IMR-90 (cell line): ENCODE measurements at places on chromosomes 4 and X.

GRCh38 chr4:128366212-128366611 lies 78.6 kb upstream of the PGRMC2 start:
- no peak for DNase-seq

DNA sequence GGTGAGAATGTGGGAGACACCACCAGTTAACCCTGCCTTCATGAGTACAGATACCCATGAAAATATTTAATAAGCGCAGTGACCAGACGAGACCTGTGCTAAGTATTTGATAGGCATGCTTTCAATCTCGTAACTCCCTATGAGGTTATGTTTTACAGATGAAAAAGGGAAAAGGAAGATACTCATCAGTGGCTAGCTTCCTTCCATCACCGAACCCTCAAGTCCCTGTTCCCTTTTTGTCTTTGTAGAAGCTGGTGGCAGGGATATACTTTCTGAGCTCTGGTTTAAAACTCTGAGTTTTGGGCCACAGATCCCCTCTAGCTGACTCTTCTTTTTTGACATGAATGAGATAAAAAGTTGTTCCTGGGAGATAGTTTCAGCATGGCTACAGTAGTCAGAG lies 26.3 kb downstream of the AFF1 start:
- DNase-seq = no peak

- DNase-seq = peak; percentile 64
Observed at GRCh38 chrX:17500145-17500579, 125.2 kb downstream of the NHS start.

- peak; percentile 55 for DNase-seq
Observed at GRCh38 chrX:155048977-155049619, 21.8 kb downstream of the CMC4 start.

- no peak for DNase-seq
Observed at GRCh38 chrX:41339148-41339547, 5.2 kb downstream of the DDX3X start.

GRCh38 chr4:119493419-119493818 lies 135.2 kb downstream of the PDE5A start:
- DNase-seq = no peak

GRCh38 chrX:136626237-136626636 lies 21.7 kb upstream of the CD40LG start:
- no peak for DNase-seq

DNA sequence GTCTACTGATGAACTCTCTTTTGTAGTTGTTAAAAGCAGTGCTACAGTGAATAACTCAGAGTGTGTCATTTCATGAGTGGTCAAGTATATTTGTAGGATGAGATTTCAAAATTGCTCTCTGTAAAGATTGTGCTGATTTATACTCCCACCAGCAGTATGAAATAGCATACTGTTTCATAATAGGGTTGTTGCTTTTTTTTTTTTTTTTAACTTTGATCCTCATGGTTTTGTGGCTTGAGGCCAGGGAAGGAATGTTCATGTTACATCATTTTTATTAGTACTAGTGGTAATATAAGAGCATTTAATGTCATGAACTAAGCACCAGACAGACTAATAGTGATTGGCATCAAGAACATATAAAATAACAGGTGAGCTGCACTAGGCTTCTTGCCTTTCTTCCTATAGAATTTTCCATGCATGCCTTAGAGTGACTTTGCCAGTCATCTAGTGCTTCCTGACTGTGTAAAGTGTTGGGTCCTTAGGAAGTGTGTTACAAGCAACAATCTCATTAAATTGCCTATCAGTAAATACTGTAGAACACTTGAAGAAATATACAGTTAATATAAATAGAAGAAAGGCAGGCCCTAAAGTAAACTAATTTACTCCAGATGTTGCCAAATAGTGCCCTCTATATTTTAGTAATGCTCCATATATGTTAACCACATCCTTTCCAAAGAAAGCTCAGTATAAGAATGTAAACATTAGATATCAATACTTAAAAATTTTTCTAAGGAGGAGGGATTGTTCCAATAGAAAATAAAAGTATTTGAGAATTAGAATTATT lies 38.6 kb upstream of the MSMO1 start:
- DNase-seq = peak; percentile 75

GRCh38 chr4:139484783-139485311 lies 30.9 kb downstream of the RAB33B start:
- DNase-seq = no peak

DNA sequence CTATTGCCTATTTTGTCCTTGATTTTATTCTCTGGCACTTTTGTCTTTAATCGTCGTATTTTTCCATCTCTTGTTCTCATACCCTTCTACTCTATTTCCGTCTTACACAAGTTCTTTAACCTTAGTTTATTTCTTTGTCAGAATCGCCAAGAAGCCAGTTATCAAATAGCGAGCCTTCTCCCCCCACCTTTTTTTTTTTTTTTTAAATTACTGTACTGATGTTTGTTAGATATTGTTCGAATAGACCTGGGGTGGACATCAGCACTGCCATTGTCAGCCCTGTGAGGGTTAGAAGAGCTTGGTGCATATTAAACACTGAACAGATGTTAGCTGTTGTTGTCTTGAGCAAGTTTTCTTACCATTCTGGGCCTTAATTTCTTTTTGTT lies 1.2 kb downstream of the SPCS3 start:
- no peak for DNase-seq

DNA sequence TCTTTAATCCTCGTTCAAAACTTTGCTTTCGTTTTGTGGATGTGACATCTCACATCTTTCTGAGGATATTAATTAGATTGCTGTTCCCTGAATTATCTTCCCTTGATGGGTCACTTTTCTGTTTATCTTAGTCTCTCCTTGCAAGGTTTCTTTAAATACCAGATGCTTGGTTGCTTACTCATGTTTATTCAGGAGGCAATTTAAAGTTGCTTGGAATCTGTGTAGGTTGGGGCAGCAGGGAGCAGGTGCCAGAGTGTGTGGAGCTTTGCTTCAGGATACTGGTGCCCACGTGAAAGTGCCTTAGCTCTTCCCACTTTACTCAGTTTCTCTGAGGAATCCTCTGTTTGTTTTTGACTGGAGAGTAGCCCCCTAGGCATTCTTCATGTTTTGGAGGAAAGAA lies 24.0 kb downstream of the ANAPC4 start:
- peak; percentile 67 for DNase-seq

DNA sequence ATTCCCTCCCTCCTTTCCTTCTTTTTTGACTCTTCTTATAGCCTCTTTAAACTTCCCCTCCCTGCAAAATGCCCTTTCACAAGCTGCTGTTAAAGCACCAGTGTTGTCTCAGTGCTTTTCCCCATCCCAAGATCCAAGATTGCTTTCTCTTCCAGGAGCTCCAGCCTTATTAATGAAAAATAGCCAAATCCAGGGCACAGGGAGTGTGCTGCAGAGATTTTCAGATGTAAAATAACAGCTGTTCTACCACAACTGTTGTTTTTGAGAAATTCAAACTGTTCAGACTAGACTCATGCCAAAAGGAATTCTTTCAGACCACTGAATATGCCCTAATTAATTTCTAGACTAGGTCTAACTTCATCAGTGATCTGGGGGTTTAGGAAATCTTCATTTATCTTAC lies 47.0 kb upstream of the GPC3 start:
- no peak for DNase-seq

GRCh38 chr4:4871242-4871572 lies 11.7 kb downstream of the MSX1 start:
- no peak for DNase-seq

- DNase-seq = peak; percentile 88
Observed at GRCh38 chr4:73676861-73677323, 56.7 kb upstream of the RASSF6 start.

DNA sequence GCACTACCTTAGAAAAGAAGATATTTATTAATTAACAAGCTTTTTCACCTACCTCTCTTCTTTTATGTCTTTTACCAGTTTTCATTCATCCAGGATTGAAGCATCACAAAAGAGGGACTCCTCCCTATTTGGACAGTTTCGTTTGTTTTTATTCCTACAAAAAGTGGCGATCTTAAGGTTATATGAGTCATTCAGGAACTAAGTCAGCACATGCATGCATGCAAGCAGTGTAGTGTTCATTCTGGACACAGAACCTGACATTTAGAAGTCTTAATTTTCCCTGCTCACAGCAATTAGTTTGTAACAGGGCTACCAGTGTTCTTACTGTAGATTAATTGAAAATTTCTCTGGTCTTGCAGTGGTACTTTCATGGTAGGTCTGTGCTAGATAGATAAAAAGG lies 47.9 kb upstream of the QRFPR start:
- DNase-seq = peak; percentile 22

- DNase-seq = no peak
Observed at GRCh38 chrX:1600406-1601050, 9.1 kb downstream of the AKAP17A start.

- DNase-seq = no peak
Observed at GRCh38 chr4:181745933-181746625, 497.1 kb upstream of the TENM3 start.

GRCh38 chr4:53830511-53830910 lies 233.9 kb downstream of the CHIC2 start:
- no peak for DNase-seq
